B cell (primary cell): ENCODE measurements at places on chromosomes 16 and 17.

- no peak for DNase-seq
Observed at GRCh38 chr17:67773246-67773645, 52.1 kb upstream of the BPTF start.

- peak; percentile 89 for DNase-seq
Observed at GRCh38 chr16:84738255-84739038, 38.6 kb downstream of the USP10 start.

DNA sequence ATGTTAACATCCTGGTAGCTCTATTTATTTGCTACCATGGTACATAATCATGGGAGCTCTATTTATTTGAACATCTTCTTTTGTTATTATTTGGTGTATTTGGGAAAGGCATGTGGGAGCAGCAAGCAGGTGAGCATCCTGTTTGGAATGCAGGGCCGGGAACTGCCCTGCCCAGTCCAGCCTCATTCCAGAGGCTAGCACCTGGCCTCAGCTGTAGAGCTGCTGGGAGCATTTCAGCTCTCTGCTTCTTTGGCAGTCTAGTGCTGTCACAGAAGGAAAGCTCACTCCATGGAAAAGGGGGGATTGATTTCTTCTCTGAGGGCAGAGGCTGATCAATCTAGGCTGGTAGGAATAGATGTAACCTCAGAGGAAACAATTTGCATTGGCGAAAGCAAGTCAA lies 112.5 kb downstream of the WWOX start:
- DNase-seq, result no peak

GRCh38 chr16:51034481-51035109 lies 116.5 kb downstream of the SALL1 start:
- no peak for DNase-seq

DNA sequence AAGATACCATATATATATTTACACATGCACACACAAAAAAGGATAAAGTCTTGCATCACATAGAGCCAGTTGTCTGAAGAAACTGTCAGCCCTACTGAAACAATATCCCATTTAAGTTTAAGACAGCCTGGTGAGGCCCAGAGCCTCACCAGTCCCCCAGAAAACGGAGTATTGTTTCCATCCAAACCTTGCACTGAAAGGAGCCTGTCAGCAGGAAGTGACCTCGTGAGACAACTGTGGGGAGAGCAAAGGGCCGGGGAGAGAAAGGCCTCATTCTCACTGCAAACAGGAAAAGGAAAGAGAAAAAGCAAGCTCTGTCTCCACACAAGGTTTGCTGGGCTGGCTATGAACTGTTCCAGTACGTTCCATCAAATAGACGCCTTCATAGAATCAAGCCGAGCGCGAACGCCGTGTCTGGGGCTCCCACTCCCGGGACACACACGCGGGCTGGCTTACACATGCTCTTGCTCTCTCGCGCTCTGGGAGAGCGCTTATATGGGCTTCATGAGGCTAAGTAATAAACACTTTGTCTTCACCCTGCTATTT lies 44.4 kb upstream of the ZFHX3 start:
- no peak for DNase-seq
